ENCODE measurements at places on chromosomes 6 and 20. TPM values are rescaled to one million over a fixed set of nuclear protein-coding genes. Genes with fewer than 3 reads are reported as not detected.

DNA sequence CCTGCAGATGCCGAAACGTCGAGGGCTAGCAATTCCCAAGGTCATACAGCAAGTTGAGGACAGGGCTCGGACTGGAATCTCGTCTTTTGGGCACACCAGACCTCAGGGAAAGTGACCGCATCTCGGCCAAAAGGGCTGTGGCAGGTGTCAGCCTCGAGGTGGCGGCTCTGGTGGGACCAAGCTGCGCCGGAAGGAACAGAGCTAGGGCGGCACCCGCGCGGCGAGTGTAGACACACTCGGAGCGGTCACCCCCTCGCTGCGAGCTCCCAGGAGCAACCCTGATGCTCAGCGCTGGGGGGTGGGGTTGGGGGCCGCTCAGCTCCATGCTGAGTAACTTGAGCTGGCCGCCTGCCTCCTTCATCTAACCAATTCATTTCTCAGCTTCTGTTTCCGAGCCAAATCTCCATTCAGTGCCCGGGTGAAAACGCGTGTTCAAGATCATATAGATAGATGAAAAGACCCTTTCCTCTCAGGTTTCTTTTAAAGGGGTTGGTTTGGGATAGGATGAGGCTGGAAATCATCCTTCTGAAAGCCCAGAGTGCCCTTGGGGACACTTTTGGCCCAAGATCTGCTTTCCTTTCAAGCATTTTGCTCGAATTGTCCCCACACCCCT, 2.2 kb upstream of the TUBB2B start:
- DNase-seq: no peak

DNA sequence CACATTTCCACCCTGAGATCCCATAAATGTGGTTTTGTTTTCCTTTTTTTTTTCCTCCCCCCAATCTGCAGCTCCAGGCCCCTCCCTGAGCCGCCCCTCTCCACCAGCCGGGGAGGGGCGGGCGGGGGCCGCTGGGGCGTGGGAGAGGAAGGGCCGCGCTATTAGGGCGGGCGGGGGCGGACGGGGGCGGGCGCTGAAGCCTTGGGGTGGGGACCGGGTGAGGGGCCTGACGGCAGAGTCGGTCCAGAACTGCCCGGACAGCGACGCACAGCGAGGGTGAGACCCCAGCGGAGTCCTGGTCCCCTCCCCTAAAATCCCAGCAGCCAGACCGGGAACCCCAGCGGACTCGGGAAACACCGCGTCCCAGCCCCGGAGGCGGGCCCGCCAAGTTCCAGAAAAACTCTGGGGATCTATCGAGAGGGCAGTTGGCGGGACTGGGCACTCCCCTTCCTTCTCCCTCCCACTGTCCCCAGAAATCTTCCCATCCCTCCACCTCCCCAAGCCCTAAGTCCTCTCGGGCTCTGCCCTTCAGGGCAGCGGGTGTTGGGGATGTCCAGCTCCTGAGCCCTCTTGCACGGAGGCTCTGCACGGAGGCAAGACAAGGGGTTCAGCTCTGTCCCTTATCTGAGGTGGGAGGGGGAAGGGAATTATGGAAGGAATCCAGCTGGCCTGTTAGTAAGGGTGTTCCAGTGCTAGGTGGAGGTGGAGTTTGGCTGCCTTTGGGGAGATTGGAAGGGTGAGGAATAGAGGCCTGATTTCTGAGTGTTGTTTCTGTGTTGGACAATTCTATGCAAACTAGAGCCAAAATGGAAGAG, at the start of gene PRICKLE4:
Gene PRICKLE4 (plus strand): TSS at position 232 of the 815 bp plus-strand sequence. CDS start 2,692 bp downstream, outside the sequence.
- no peak for DNase-seq

- no peak for DNase-seq
These were observed 216.5 kb downstream of the ARID1B start for GRCh38 chr6:156993713-156994112.

TMEM74B gene
- 4.5 TPM for total RNA-seq

GRCh38 chr20:35326021-35326739, 34.0 kb upstream of the FAM83C start:
- DNase-seq: no peak

GRCh38 chr6:27599859-27600532, 127.1 kb upstream of the ZNF184 start:
- DNase-seq: no peak

DNA sequence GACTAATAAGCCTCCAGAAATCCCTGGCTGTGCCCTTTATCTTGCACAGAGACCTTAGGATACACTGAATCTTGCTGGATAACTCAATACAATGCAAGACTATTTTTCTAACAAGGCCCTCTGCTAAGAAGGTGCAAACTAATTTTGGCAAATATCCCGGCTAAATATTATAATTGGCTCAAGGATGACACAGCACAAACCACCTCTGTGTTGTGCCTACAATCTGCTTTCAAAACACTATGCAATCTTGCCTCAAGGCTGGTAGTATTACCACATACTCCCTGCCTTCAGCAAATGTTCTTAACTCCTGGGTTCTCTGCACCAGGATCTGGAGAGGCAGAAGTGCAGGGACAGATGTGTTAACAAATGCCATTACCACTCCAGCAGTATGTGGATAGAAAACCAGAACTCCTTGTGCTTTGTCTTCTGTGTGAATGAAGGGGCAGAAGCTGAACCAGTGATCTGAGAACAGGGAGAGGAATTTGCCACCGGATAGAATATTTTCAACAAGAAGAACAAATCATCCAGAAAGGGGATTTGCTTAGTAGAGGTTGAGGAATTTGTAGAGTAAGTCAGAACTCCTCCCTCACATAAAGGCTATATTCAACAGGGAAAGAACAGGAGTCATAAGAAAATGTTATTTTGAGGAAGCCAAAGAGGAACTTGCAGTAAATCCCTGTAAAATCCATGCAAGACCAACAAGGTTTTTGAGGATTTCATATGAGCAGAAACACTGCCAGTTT, 74.1 kb upstream of the SLC4A11 start:
- DNase-seq: peak; percentile 12

GRCh38 chr20:38172408-38172807, 7.3 kb upstream of the TGM2 start:
- no peak for DNase-seq

GRCh38 chr20:31857861-31858759, 12.2 kb downstream of the DUSP15 start:
- DNase-seq: no peak

GRCh38 chr6:153003366-153003690, 819 bp upstream of the MTRF1L start:
- DNase-seq: no peak

DNA sequence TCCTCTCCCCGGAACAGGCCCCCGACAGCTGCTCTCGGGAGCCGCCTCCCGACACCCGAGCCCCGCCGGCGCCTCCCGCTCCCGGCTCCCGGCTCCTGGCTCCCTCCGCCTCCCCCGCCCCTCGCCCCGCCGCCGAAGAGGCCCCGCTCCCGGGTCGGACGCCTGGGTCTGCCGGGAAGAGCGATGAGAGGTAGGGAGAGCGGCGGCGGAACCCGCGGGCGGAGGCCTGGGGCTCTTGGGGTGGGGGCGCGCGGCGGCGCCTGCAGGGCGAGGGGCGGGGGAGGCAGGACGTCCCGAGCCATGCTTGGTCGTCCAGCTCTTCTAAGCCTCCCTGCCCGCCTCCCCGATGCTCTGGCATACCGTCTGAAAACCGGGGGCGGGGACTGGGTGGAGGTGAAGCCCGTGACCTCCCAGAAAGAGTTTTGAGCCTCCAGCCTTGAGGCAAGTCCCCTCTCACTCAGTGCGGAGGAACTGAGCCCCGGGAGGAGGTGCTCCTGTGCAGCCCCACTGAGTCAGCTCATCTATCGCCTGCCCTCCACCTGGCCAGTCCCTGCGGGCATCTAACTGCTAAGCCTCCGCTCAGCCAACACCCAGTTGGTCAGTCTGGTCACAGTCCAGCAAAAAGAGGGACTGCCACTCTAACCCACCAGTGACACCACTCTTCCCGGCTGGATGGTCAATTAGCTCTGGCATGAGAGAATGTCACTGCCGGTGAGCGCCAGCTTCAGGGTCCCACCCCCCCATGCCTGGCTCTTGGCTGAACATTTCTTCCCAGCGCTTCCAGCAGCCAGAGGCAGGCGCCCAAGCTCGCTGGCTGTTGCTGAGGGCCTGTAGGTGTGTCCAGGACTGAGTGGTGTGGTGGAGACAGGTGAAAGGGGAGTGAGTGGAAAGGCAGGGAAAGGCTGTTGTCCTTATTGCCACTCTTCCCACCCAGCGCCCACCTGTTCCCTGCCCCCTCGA, 482 bp downstream of the DDR1 start:
- DNase-seq: no peak

GRCh38 chr6:36533321-36533720, 14.0 kb downstream of the STK38 start:
- DNase-seq: no peak

RRP36 gene
- 126 TPM for total RNA-seq

DNA sequence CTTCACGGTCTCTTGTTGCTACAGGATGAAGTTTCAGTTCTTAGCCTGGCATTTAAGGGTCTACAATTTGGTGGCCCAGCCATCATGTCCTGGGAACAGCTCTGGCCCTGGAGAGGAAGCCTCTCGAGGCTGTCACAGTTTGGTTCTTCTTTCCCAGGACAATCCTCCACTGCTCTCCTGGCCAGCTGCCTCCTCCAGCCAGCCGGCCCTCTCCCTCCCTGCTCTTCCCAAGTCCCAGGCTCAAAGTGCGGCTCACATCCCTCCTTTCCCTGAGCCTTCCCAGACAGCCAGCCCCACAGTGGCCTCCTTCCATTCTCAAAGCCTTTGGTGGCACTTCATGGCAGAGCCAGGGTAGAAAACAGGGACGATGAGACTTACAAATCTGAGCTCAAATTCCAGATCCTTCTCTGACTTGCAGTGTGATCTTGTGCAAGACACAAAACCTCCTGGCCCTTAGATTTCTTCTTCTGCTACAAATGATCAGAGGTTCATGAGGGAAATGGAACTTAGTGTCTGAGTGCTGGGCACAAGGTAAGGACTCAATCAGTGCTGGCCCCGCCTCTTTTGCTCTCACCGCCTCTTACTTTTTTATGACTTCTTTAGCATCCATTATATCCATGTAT, 223.8 kb upstream of the ECI2 start:
- no peak for DNase-seq

DNA sequence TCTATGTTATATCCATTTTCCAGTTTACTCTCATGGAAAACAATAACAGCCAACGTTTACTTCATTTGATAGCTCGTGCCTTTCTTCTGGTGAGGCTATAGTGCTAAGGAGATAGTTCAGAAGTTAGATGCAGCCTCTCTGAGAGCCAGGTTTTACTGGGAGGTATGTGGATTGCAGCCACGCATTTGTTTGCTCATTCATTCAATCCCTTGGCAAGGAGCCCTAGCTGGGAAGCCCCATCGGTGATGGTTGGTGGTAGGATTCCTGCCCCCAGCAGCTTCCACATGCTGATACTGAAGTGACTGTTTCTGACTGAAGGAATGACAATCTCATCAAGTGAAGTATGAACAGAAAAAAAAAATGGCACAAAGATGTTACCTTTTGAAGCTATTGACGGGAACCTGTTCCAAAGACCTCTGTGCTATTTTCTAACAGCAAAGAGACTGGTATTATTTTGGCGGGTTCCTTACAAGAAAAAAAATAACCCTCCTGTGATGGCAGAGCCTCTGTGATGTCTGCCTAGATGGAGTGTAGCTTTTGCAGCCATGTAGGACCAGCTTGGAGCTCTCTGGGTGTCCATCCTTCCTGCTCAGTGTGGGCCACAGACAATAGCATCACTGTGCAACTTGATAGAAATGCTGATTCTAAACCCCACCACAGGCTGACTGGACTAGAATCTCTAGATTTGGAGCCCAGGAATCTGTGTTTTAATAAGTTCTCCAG, 30.6 kb downstream of the SNAP25 start:
- no peak for DNase-seq

SOX18 gene
- 0.07 TPM for total RNA-seq

- no peak for DNase-seq
These were observed 21.0 kb downstream of the SLC13A3 start for GRCh38 chr20:46630306-46630705.

DNA sequence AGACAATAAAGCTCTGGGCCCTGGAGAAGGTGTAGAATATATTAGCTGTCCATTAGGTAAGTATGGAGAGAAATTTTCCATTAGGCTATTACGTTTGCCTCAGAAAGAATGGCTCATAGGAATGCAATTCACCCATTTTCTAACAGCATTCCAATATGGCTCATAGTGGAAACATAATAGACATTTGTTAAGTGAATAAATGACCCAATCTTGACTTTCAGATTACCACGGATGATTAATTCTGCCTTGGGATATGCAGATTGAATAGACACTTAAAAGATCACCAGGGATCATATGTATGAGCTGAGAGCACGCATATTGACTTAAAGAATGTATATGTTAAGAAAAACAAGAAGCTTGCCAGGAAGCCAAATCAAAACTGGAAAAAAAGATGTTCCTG, 209.1 kb upstream of the CDYL start:
- DNase-seq: peak; percentile 10

CYB5R4 gene
- 12.8 TPM for total RNA-seq

DNA sequence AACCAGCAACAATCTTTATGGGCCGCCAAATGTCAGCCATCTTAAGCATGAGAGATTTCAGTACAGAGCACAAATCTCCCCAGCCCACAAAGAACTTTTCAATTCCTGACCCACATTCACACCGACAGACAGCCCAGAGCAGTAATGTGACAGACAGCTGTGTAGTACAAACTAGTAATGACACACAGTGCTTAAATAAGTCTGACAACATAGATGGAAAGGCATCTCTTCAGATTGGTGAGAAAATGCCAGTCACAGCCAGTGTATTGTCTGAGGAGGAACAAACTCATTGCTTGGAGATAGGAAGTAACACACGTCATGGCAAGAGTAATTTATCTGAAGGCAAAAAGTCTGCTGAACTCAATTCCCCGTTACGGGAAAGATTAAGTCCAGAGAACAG, 36.0 kb downstream of the KIZ start:
- DNase-seq: no peak

ZC3H12D gene
- not detected for total RNA-seq

DNA sequence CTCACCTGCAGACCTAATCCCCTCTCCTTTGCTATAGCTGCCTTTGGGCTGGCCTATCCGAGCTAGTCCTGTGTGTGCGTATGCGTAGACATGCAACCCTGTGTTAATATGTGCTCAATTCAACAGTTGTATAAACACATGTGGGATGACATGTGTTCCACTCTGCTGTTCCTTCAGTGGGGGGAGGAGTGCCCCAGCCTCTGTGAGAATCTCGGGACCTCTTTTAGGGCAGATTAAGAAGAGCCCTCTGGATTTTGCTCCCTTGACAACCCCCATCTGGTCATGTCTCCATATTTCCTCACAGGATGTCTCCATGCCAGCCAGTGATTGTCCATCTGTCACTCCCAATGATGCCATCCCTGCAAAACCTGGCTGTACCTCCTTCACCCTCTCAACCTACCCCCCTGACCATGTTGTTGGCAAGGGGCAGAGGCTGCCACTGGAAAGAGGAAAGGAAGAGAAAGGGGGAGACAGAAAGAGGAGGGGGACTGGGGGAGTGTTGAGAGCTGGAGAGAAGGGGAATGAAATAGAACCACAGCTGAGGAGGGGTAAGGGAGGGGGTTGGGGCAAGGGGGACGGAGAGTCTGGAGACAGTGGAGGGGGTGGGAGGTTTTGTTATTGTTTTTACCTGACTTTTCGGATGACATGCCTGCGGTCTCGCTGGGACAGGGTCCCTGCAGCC, 417 bp downstream of the PRRT1 start:
- DNase-seq: no peak

- DNase-seq: no peak
These were observed 74.5 kb upstream of the TRAF3IP2 start for GRCh38 chr6:111680015-111680712.
